ENCODE measurements at places on chromosomes 1 and 21.

DNA sequence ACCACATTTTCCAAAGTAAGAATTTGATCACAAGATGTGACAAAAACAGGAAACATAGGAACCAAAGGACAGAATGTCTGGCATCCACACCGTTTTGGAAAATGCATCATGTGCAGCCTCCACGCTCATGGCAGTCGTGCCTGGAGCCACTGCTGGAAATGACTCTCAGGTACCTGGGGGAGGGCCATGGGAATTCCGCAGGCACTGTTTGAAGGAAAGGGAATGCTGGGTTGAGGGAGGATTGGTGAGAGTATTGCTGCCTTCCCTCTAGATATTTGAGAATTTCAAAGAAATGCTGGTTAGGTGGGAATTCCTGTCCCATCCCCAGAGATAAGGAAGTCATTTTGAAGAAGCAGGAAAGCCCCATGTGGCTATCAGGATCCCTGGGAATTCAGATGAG lies 10.8 kb downstream of the SLAMF1 start:
- no peak for DNase-seq

DNA sequence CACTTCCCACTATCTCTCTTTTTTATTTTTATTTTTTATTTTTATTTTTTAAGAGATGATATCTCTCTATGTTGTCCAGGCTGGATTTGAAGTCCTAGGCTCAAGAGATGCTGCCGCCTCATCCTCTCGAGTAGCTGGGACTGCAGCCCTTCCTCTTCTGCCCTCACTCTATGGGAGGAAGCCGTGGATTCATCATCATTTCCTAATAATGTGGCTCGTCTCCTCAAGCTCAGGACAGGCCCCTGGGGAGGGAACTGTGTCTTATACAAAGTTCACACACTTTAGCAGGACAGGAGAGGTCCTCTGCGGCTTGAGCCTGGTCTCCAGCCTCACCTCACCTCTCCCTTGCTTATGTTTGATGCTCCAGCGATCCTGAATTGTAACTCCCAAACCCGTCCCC lies 16.5 kb upstream of the IFFO2 start:
- DNase-seq = no peak

DNA sequence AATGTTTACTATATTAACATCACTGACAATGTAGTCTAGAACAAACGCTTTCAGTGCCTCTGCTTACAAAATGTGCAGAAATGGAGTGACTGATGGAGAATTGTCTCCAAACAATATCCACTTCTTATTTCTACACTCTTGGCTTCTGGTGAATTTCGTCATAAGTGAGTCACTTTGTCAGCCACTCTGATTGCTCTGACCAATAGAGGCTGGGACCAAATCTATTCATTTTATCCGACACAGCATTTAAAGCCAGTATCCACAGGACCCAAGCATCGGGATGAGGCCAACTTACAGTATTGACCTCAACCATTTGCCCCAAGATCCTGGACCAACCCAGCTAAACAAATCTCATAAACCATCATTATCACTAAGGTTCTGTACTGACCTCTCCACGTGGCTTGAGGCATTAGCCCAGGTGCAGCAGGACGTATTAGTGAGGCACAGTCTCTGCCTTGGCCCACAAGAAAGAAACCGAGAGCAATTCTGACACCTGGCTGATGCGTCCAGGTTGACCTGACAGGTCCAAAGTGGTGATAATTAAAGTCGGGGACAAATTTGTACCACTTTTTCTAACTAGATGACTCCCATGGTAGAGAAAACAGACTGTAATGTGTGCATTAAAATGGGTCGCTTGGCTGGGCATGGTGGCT lies 53.3 kb upstream of the ERO1B start:
- DNase-seq = no peak

DNA sequence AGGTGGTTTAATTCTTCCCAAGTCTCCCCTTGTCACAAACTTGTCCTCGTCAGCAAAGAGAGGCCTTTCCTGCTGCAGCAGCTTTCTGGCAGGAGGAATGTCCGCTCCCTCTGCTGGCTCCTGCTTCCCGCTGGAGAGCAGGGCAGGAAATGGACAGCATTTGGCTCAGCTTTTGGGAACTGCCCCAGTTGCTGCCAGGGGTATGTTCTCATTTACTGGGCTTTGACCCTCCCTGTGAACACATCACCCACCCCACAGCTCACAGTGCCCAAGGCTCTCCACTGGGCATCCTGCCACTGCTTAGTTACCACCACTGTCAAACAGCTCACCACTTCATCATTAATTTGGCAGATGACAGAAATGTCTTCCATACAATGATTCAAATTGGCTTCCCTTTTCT lies 75.4 kb downstream of the MRPL37 start:
- no peak for DNase-seq

GRCh38 chr1:80066060-80066459 lies 1059.5 kb upstream of the ADGRL4 start:
- DNase-seq = no peak

DNA sequence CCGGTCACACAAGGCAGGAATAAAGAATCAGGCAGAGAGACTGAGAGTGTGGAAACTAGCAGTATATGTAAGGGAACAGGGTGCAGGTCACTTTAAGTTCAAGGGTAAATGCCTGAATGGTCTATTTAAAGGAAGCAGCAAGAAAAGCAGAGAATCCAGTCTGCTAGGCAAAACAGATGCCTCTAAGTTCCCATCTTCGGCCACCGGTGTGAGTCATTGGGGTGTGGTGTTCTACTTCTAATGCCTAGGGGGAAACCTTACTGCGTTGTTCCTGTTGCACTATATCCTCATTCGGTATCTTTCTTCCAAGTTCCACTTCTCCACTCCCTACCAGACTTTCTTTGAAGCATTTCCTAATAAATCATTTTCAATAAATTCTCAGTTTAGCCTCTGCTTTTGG lies 259.9 kb downstream of the HHIPL2 start:
- DNase-seq = no peak

DNA sequence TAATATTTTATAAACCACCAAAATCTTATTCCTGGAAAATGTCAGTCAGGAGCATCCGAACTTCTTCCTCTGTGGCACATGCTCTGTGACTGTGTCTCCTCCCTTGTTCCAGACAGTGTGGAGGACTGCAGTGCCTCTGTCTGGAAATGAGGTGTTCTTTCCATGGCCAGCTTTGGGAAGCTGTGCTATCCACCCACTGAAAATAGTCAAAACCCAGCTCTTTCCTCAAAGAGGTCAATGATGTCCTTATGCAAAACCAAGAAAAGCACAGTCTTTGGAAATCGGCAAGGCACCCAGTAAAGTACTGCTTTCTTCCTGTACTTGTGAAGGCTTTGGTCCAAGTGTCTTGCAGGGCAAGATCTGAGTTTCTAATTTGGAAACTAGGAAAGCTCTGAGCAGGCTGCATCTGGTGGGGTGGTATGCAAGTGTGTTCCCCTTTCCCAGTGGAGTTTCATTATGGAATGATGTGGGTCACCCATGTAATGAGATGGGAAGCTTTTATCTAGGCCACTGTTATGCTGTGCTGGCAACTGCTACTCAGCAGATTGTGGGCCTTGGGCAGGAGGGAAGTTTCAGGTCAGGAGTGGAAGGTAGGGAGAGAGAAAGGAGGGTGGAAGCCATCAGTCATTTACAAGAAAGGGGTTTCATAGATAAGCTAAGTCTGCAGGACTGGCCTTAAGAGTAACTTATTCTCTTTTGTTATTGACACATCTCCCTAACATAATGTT lies 6.0 kb downstream of the KIAA0040 start:
- no peak for DNase-seq

DNA sequence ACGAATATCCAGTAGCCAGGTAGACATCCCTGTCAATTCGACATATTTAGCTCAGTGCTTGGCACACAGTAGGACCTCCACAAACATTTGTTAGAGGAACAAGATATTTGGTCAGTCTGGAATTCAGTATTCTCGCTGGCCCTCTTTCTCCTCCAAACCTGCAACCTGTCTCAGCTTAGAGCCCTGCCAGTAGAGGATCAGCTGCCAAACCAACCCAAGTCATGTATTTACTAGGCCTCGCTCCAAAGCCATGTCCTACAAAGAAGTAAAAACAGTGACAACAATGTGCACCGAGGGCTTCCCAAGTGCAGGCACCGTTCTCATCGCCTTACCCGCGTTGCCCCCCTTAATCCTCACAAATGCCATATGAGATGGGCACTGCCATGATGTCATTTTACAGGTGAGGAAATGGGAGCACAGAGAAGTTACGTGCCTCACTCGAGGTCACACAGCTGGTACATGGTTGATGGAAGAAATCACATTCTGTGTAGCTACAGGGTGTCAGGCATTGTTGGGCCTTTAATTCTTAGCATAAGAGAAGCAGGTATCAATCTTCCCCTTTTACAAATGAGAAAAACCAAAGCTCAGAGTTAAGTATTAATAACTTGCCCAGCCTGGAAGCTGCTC lies 26.0 kb upstream of the CDCA8 start:
- DNase-seq = no peak

GRCh38 chr1:29767088-29767685 lies 530.9 kb downstream of the PTPRU start:
- no peak for DNase-seq

- no peak for DNase-seq
Measured at GRCh38 chr1:39435597-39435996, 55.8 kb upstream of the BMP8A start.

DNA sequence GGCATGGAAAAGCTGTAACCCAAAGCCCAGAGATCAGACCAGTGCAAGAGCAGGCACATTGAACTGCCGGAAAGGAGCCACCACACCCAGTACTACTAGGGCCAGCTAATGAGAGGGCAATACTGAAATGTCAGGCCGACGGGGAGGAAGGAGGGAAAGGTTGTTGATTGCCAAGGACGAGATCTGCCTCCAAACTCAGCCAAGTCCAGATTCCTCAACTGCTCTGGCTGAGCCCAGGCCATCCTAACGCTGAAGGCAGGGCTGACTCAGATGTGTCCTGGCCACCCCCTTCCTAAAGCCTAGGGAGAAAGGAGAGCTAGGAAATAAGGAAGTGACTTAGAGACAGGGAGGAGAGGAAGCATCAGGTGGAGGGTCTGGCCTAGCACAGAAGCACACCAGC lies 42.1 kb upstream of the IPO9 start:
- DNase-seq = no peak

DNA sequence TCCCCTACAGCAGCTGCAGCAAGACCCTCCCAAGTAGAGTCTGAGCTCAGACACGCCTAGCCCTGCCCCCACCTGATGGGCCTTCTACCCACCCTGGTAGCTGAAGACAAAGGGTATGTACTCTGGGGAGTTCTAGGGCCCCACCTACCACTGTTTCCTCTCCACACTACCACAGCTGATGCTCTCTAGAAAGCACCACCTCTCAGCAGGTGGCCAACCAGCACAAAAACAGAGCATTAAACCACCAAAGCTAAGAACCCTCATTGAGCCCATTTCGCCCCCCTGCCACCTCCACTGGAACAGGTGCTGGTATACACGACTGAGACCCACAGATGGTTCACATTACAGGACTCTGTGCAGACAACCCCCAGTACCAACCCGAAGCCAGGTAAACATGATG lies 258.9 kb downstream of the SETD4 start:
- DNase-seq = no peak

GRCh38 chr21:28233536-28234220 lies 759.0 kb downstream of the LTN1 start:
- DNase-seq = no peak

DNA sequence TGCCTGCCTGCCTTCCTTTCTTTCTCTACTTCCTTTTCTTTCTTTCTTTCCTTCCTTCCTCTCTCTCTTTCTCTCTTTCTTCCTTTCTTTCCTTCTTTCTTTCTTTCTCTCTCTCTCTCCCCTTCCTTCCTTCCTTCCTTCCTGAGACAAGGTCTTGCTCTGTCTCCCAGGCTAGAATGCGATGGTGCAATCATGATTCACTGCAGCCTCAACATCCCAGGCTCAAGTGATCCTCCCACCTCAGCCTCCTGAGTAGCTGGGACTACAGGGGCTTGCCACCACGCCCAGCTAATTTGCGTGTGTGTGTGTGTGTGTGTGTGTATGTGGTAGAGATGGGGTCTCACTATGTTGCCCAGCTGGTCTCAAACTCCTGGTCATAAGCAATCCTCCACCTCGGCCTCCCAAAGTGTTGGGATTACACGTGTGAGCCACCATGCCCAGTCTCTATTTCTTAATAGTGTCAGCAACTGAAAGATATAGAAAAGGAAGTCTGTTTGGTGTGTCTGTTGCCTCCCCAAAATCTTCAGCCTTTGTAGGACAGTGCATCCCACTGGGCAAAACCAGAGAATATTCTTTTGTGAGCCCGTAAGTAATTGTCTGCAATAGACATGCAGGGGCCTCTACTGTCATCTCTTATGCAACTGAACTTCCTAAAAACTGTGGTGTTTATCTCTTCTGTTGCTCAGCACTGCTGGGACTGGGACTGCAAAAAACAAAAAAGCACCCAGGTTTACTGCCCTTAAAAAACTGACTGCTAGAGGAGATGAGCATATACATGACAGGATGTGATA lies 20.9 kb upstream of the RAB4A start:
- DNase-seq = peak; percentile 44

DNA sequence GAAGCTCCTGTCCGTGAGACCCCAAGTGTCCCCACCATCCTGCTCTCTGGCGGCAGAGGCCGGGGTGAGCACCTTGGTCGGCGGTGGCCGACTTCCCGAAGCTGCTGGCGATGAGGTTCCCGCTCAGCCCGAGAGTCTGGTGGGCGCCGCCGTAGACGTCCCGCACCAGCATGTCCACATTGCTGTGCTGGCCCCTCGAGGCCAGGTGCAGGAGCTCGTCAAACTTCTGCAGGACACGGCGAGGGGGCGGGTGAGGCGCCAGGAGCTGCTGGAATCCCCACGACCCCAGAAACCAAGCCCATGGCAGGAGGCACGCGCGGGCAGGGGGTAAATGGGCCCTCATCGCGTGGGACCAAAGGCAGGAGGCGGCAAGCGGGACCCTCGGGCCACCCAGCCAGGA lies 6.7 kb downstream of the PANK4 start:
- DNase-seq = no peak

DNA sequence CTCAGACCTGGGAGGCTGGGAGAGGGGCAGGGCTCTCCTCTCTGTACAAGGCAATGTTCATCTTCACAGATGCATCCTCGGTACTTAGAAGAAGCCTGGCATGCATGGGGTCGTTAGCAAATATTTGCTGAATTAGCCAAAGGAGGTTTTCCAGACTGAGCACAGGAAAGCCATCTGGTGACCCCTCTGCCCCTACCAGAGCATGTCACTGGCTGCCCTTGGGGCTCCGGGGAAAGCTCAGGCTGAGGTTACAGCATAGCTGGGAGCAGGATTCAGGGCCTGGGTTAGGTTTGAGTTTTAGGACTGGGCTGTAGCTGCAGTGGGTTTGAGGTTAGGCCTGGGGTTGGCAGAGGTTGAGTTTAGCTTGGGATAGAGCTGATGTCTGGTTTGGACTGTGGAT lies 43.4 kb upstream of the ZBTB40 start:
- DNase-seq = no peak

DNA sequence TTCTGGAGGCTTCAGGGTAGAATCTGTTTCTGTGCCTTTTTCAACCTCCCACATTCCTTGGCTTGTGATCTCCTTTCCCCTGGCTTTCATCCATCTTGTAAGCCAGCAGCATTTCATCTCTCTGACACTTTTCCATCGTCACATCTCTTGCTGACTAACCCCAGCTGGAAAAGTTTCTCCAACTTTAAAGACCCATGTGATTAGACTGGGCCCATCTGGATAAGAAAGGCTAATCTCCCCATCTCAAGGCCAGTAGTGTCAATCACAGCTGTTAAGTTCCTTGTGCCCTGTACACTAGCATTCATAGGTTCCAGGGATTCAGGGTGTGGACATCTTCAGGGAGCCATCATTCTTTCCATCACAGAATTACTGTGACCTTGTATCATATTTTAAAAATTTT lies 452.1 kb downstream of the TTLL7 start:
- DNase-seq = no peak

All from KG1 (cell line).